ENCODE measurements at places on chromosomes 5 and 9.

DNA sequence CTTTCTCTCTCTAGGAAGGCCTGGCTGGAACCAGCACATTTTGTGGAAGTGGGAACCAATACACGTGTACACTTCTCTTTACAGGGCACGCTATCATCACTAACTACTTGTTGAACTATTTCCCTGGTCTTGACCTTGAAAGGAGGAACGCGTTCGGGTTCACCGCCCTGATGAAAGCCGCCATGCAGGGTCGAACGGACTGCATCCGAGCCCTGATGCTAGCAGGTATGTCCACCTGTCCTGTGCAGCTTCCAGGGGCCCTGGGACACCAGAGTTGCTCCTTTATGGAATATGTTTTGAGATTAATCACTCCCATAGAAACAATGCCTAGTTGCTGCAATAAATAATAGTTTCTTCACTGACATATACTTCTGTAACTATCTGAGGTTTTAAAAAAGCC lies 74.1 kb downstream of the ANKRD33B start:
- DNase-seq = no peak

DNA sequence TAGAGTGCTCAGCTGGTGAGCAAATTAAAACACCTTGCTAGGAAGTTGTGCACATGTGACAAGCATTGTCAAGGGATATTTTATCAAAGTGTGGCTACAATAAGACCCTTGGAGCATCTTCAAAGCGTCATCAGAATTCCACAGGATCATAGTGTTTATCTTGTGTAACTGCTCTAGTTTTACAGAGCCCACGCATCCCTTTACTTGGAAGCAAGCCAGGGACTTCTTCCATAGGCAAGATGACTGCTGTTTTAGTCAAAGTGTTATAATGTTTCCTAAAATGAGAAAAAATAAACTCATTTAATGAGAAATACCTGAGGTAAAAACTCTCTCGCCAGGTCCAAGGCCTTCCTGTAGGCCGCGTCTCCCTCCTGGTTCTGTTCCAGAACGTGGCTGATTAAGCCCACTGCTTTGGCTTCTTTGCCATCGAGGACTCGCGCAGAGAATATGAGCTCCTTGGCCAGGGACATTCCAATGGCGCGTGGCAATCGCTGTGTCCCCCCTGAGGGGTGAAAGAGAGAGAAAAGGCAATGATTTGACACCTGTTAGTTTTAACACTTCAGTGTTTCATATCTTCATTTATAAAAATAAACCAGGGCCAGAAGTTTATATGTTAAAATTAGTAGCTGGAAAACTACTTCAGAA lies 141.1 kb downstream of the AUH start:
- DNase-seq = no peak

GRCh38 chr9:115207003-115207836 lies 89.3 kb upstream of the TNC start:
- no peak for DNase-seq

GRCh38 chr9:130297371-130297770 lies 31.8 kb downstream of the HMCN2 start:
- DNase-seq = no peak

GRCh38 chr5:118249386-118249785 lies 739.0 kb downstream of the DTWD2 start:
- no peak for DNase-seq

- no peak for DNase-seq
These were observed 92.8 kb downstream of the CAVIN4 start for GRCh38 chr9:100670719-100671118.

- DNase-seq = no peak
These were observed 2112.9 kb upstream of the WWC1 start for GRCh38 chr5:166178411-166179080.

- DNase-seq = no peak
These were observed 181.7 kb upstream of the RIOK2 start for GRCh38 chr5:97364731-97365130.

DNA sequence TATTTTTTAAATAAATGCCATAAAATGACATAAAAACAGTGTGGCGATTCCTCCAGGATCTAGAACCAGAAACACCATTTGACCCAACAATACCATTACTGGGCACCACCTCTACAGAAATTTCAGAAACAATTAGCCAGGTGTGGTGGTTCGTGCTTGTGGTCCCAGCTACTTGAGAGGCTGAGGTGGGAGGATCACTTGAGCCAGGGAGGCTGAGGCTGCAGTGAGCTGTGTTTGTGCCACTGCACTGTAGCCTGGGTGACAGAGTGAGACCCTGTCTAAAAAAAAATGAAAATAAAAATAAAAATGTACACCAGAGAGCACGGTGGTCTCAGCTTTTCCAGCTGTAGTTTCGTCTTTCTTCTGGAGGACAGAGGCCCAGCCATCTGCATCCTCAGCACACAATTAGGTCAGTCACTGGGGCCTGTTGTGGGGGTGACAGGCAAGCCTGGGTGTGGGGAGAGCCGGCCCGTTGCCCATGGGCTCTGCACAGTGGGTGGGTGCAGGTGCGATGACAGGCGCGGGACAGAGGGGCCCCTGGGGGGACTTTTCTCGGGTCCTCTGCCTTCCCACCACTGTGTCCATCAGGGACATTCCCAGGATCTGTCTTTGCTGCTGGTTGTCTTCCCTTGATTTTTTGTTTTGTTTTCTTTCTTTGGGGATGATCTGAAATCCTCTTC lies 9.8 kb downstream of the COL5A1 start:
- DNase-seq = no peak

GRCh38 chr5:172897481-172898217 lies 61.6 kb upstream of the RPL26L1 start:
- DNase-seq = peak; percentile 71

Measured in HCEC 1CT (cell line).